T-helper 2 cell (primary cell): ENCODE measurements at places on chromosomes 1 and 21.
A peak's percentile ranks its signal among the peaks of the same experiment; 100 is the strongest.

DNA sequence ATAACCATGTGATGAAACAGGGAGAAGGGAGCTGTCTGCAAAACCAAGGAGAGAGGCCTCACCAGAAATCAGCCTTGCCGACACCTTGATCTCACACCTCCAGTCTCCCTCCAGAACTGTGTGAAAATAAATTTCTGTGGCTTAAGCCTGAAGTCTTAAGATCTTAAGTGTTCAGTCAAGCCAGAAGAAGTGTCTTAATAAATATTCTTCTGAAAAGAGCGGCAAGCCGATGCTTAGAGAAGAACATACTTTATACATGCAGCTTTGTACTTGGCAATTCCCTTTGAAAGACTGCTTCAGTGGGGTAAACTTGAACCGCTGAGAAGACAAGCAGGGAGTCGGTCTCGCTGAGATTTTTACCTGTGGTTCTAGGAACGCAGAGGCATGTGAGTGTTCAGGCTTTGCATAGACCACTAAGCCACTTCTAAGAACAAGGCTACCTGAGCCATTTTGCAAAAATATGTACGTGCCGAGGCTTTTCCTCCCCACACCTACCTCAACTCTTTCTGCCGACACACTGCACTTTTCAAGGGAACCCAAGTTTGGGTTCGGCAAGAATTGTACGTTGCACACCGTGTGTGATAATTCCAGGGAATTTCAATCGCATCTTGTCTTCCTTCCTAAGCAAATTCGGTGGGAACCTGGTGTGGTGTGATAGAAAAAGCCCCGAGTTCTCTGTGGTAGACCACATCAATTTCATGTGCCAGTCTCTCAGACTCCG lies 3.4 kb downstream of the RUNX1 start:
- peak; percentile 84 for DNase-seq

GRCh38 chr1:209845408-209845725 lies 17.6 kb downstream of the UTP25 start:
- no peak for DNase-seq

- no peak for DNase-seq
These were observed 36.1 kb upstream of the PLPPR4 start for GRCh38 chr1:99228153-99228552.

DNA sequence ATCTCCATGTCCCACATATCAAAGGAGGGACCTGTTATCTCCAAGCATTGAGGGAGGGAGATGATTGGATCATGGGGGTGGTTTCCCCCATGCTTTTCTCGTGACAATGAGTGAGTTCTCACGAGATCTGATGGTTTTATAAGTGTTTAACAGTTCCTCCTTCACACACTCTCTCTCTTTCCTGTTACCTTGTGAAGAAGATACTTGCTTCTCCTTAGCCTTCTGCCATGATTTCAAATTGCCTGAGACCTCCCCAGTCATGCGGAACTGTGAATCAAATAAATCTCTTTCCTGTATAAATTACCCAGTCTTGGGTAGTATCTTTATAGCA lies 91.6 kb downstream of the DDAH1 start:
- no peak for DNase-seq

DNA sequence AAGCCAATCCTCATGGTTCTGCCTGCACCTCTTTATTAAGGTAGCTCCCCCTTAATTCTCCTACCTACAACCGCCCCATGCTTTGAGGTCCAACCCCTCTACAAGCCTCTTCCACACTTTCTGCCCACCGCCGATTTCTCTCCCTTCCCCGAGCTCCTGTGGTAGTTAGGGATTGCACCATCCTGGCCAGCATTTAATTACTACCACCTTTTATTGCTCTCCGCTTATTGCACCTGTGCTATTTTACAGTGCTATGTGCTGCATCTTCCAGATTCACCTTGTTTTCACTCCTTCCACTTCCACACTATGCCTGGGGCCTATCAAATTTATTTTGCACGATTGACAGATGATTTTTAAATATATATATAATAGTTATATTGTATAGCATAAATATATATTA lies 29.3 kb upstream of the DNAJC11 start:
- no peak for DNase-seq

- DNase-seq = no peak
These were observed 6.6 kb upstream of the SIM2 start for GRCh38 chr21:36692114-36692834.

GRCh38 chr1:41483001-41483850 lies 1.3 kb downstream of the EDN2 start:
- no peak for DNase-seq

- no peak for DNase-seq
These were observed 36.8 kb upstream of the RPF1 start for GRCh38 chr1:84442256-84442655.

GRCh38 chr1:51288578-51288977 lies 41.8 kb downstream of the TTC39A start:
- DNase-seq = no peak

- DNase-seq = no peak
These were observed 175.1 kb downstream of the CAMTA1 start for GRCh38 chr1:6960291-6960811.
